ENCODE measurements at places on chromosomes 2 and 18. TPM values are rescaled to one million over a fixed set of nuclear protein-coding genes. Genes with fewer than 3 reads are reported as not detected.

The SIX3 gene
- not detected for total RNA-seq

The REG3G gene
- not detected for total RNA-seq

The ANKRD30B gene
- not detected for total RNA-seq

The OSR1 gene
- total RNA-seq, result 20.1 TPM

The RUFY4 gene
- not detected for total RNA-seq

The GLI2 gene
- total RNA-seq, result 6.9 TPM

The CRIM1 gene
- total RNA-seq, result 57.2 TPM

The PROM2 gene
- total RNA-seq, result 12.6 TPM

The GPN1 gene
- total RNA-seq, result 24.3 TPM

The ANKRD30BL gene
- total RNA-seq, result 0.31 TPM

The SEPTIN10 gene
- 113 TPM for total RNA-seq

The BOLL gene
- total RNA-seq, result 2.8 TPM

The DYNC2LI1 gene
- total RNA-seq, result 37.3 TPM

The HMSD gene
- total RNA-seq, result not detected

The TMEM169 gene
- 1.4 TPM for total RNA-seq

The L3MBTL4 gene
- total RNA-seq, result 6.5 TPM

The CFAP210 gene
- not detected for total RNA-seq

The PMAIP1 gene
- 15.7 TPM for total RNA-seq

The RNU2-63P gene
- not detected for total RNA-seq
